ENCODE measurements at places on chromosomes 11 and 22. TPM values are rescaled to one million over a fixed set of nuclear protein-coding genes. Genes with fewer than 3 reads are reported as not detected.

DNA sequence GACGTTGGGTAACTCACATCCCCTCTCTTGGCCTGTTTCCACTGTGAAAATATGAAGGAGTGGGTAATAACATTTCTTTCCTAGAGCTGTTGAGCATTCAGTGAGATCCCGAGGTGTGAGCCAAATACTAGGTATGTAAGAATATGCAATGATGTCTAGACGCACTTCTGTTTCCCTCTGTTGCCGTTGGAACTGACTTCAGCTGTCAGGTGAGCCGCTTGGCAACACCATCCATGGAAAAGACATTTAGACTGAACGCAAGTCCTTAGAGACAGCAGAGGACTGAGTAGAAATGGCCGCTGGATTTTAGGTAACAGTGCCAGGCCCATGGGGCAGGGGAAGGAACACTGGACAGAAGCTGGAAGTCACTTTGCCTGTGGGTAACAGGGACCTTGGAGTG, 29.5 kb upstream of the SHANK2 start:
- DNase-seq, result no peak

- DNase-seq, result no peak
These were observed 29.4 kb downstream of the LGR4 start for GRCh38 chr11:27443227-27443626.

Gene POLD3
- total RNA-seq, result 18.9 TPM

Gene AMBRA1
- 22.7 TPM for total RNA-seq
